Frontal cortex (tissue), 4 donors: ENCODE measurements at places on chromosomes 2 and 18.

DNA sequence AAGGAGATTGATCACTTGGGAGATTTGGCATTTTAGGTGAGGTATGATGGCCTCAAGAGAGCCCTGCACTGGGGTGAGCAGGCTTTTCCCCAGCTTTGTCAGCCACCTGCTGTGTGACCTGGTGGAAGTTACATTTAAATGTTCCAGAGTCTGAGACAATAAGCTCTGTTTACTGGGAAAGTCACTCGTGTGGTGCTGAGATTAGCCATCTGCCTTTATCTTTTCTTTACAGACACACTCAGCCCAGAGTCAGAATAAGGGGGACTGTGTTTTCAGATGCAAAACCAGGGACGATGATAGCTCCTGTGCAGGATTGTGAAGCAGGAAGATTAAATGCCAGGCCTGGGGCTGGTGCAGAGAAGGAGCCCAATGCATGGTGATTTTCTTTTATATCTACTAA, 47.9 kb downstream of the SH3RF3 start:
- DNase-seq, result no peak

DNA sequence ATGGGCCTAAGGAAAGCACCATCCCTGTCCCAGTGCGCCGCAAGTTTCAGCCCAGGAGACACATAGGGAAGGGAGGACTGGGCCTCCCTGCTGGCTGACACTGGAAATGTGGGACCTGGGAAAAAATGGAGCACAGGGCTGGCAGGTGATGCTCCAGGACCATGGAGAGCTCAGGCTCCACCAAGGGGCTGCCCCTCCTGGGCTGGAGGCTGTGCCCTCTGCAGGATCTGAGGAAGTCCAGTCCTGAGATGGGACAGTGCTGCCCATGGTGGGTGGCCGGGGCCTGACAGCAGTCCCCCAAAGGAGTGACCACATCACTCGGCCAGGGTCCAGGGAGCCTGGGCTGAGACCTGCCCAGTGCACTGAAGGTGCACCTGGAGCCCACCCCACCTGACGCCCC, 108.6 kb upstream of the TEKT4 start:
- no peak for DNase-seq

DNA sequence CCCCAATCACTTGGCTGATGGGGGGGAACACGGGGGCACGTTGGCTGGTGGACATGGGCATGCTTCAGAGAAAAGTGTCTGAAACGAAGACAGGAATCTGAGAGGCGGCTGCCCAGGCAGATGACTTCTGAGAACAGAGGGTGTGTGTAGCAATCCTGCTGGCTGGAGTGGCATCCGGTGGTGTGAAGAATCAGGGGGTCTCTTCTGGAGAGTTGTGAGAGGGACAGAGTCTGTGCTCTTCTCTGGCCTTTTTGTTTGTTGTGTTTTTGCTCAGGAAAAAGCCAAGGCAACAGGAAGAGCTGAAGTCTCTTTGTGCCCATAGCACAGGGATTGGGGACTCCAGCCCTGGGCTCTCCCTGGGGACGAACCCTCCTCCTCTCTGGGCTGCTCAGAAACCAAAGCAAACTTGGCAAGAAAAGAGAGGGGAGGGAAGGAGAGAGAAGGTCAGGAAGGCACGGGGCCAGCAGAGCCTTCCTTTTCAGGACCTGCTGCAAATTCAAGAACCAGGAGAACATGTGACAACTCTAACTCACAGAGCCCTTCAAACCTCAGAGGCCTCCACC, 97.0 kb upstream of the SMAD2 start:
- no peak for DNase-seq

- DNase-seq, result no peak
Observed at GRCh38 chr2:6053743-6054142, 361.6 kb downstream of the SOX11 start.

DNA sequence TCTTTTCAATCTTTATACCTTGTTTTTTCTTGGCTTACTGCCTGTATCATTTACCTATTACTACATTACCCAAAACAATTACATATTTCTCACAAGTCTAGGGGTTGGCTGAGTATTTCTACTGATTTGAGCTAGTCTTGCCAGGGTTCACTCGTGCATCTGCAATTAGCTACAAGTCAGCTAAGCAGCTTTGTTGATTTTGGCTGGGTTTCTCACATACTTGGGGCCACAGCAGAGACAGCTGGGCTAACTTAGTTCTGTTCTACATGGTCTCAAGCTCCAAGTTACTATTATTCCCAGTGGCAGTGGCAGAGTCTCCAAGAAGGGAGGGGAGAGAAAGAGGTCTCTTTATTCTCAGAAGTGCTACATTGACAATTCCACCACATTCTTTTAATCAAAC, 54.7 kb upstream of the SP5 start:
- DNase-seq, result no peak

DNA sequence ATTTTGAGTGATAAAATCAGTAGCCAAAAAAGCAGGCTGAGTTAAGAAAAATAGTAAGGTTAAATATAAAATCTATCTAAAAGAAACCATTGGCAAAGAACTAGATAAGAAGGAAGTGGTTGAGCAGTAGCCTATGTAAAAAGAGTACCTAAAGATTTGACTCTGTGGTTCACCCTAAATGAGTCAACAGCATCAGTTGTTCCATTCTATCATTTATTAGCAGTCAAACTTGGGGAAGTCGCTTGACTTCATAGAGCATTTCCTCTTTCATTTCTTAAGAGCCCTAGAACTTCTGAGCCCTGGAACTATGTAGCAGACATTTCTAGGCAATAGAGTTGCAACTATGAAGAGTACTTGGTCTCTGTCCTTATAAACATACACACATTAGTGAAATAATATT, 381.7 kb downstream of the NUP35 start:
- no peak for DNase-seq

- DNase-seq, result no peak
Observed at GRCh38 chr2:106885329-106885728, 638 bp downstream of the ST6GAL2 start.

DNA sequence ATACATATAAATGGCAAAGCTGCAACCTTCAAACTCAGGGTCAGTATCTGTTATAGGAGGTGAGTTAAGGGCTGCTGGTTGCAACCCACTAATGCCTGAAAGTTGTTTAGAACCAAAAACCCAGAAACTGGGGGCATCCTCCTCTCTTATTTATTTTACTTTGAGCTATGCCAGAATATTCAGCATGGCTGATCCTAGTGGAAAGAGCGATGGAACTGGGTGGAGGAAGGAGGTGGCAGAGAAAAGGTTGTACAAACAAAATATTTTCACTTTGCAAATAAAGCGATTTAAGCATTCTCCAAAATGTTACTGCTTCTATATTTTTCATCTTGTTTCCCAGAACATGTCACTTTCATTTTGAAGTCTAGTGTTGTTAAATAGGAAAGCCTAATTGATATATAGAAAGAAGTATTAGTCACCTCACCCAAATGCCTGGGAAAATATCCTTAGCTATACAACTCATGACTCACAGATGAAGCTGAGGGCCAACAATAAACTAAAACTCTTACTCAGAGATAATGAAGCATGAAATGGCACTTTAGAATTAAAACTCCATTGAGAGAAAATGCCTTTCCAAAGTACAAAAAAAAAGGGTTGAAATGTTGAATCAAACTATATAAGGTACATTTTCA, 251.4 kb upstream of the UBE2E3 start:
- no peak for DNase-seq

GRCh38 chr2:15623481-15623796, 31.8 kb downstream of the DDX1 start:
- no peak for DNase-seq

DNA sequence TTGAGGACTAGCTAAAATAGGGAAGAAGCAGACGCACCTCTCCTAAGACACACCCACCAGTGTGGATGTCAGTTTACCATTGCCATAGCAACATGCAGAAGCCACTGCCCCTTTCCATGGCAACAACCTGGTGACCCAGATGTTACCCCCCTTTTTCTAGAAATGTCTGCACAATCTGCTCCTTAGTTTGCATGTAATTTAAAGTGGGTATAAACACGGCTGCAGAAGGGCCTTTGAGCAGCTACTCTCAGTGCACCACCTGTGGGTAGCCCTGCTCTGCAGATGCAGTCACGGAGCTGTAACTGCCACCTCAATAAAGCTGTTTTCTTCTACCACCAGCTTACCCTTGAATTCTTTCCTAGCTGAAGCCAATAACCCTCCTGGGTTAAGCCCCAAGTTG, 87.1 kb downstream of the FBXO15 start:
- DNase-seq, result no peak

- DNase-seq, result no peak
Observed at GRCh38 chr2:120770641-120771040, 35.0 kb downstream of the GLI2 start.

GRCh38 chr2:27705851-27706622, 42.3 kb downstream of the SLC4A1AP start:
- DNase-seq, result no peak

DNA sequence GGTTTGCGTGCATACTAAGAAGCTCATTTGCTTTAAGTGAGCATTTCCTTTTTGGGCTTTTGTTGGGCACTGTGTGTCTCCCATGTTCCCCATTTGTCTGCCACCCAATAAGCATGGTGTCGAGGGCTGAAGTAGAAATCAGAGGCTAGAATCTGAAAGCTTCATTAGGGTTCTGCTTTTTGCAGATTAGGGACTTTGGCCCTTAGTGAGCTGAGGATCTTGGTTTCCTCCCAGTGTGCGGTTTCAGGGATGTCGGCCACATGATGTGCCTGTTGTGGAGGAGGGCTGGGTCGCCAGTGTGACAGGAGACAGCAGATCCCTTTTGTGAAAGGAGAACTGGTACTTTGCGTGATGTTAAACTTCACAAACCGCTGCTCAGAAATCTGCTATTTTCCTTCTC, 41.1 kb downstream of the PLEKHB2 start:
- DNase-seq, result no peak

GRCh38 chr2:138084206-138084605, 119.9 kb downstream of the HNMT start:
- DNase-seq, result no peak

- DNase-seq, result no peak
Observed at GRCh38 chr2:28645553-28645952, 106.1 kb upstream of the PPP1CB start.

DNA sequence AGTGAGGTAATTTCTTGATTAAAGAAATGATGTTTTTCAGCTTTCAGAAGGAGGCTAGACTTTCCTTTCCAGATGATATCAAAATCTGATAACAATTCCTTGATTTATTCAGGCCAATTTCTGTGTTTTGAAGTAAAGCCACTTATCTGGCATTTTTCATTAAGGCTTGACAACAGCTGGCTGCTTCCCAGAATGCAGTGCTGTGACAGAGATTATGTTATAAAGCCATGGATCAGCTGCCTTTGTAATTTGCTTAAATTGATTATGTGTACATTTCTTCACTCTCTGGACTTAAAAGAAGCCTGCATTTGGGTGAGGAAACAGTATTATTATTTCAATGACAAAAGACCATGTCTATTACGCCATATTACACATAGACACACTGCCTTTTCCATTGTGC, 136.0 kb downstream of the PLCL1 start:
- DNase-seq, result no peak

GRCh38 chr2:158740127-158740526, 55.0 kb upstream of the DAPL1 start:
- no peak for DNase-seq
